ENCODE measurements at places on chromosomes 3 and 15. TPM values are rescaled to one million over a fixed set of nuclear protein-coding genes. Genes with fewer than 3 reads are reported as not detected.

UBA5 gene
- total RNA-seq: 56.3 TPM

LNP1 gene
- 9.2 TPM for total RNA-seq

GOLGA8Q gene
- total RNA-seq: 21.1 TPM

ELL3 gene
- total RNA-seq: 2.1 TPM

MCF2L2 gene
- not detected for total RNA-seq

FAM174B gene
- total RNA-seq: 51.9 TPM

GRCh38 chr3:158267015-158267414, 157.1 kb downstream of the RSRC1 start:
- H3K36me3 ChIP-seq: no peaks in the 10 kb centered on the region
- no peaks in the 10 kb centered on the region for H3K27me3 ChIP-seq
- no peak overlapping the region for H3K27ac ChIP-seq
- no peak overlapping the region for H3K4me3 ChIP-seq

GRCh38 chr3:151722856-151723255, 10.9 kb upstream of the AADACL2 start:
- no peak for DNase-seq
- H3K4me1 ChIP-seq: no peaks in the 10 kb centered on the region
- H3K36me3 ChIP-seq: no peaks in the 10 kb centered on the region
- no peak overlapping the region for H3K27ac ChIP-seq

DNA sequence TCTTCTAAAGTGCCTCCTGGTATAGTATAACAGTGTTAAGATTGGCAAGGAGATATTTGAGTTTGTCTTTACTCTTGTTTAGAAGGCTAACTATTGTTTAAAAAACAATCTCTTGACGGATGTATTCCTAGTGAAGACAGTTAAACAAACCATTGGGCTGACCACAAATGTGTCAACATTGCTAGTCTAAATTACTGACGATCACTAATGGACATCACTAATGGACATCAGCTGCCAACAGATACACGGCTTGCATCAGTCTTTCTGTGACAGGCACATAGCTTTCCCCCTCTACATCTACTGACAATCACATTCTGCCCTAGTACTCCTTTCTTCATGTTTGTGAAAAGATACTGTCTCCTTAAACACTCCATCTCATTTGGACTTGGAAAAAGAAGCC, 57.1 kb upstream of the ETV5 start:
- no peaks in the 10 kb centered on the region for H3K36me3 ChIP-seq
- H3K4me3 ChIP-seq: no peak overlapping the region
- H3K4me1 ChIP-seq: no peaks in the 10 kb centered on the region

GRCh38 chr3:44033123-44033522, 208.6 kb upstream of the TOPAZ1 start:
- peak overlapping the region; percentile 49 for H3K27ac ChIP-seq
- H3K4me1 ChIP-seq: peaks cover 68% of the 10 kb centered on the region
- DNase-seq: peak; percentile 85
- H3K4me3 ChIP-seq: no peak overlapping the region
- no peaks in the 10 kb centered on the region for H3K36me3 ChIP-seq

- H3K4me1 ChIP-seq: no peaks in the 10 kb centered on the region
- no peak overlapping the region for H3K4me3 ChIP-seq
- H3K27ac ChIP-seq: no peak overlapping the region
- DNase-seq: no peak
These were observed 192.7 kb upstream of the HES1 start for GRCh38 chr3:193943200-193943599.
